CD4-positive, CD25-positive, alpha-beta regulatory T cell (primary cell): ENCODE measurements at places on chromosomes 16 and 17.

DNA sequence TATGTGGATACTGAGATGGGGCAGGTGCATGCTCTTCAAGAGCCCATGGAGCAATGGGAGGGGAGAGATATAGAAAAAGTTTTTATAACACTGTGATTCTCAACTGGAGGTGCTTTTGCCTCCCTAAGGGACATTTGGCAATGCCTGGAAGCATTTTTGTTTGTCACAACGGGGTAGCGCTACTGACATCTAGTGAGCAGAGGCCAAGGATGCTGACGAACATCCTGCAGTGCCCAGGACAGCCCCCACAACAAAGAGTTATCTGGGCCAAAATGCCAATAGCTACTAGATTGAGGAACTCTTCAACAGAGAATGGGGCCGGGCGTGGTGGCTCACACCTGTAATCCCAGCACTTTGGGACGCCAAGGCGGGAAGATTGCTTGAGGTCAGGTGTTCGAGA is 67.2 kb upstream of the CLEC3A start:
- no peak for DNase-seq

DNA sequence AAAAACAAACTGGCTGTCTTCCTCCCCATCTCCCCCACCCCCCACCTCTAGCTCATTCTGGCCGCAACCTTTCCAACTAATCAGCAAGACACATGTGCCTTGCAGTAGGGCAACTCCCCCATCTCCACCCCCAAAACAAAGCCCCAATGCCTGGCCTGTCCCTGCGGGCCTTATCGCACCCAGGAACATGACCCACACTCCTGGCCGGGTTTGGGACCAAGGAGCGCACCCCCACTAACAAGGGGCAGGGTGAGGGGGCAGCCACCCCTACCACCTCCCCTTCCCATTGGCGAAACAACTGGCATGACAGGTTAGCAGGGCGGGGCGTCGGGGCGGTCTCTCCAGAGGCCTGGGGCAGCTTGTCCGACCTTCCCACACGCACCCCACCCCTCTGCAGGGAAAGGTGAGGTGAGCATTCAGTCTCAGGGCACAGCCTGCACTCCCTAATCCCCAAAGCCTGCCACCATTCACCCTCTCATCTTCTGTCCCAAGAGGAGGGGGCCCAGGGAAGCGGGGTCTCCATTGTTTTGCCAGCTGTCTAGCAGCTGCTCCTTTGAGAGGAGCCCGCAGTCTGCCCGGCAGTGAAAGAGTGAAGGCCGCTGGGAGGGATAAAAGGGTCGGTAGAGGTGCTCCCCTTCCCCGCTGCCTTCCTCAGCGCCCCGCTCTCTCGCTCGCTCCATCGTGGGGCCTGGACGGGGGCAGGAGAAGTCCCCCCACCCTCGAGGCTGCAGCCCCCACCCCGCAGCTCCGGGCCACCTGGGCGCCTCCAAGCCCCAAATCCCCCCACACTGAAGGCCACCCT is 765 bp downstream of the MYO18A start:
- no peak for DNase-seq

GRCh38 chr17:55225237-55225636 is 39.5 kb upstream of the HLF start:
- no peak for DNase-seq

DNA sequence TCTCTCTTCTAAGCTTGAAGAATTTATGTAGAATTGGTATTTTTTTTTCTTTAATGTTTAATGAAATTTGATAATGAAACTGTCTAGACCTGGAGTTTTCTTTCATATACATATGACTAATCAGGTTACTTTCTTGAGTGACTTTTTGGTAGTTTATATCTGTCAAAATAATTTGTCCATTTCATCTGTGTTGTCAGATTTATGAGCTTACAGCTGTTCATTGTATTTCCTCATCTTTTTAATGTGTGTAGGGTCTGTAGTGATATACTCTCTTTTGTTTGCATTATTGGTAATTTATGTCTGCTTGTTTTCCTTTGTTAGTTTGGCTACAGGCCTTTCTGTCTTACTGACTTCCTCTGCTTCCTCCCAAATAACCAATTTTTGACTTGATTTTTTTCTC is 55.7 kb downstream of the TAOK1 start:
- no peak for DNase-seq

- no peak for DNase-seq
Measured at GRCh38 chr17:73616873-73617404, 27.3 kb downstream of the SDK2 start.

- no peak for DNase-seq
Measured at GRCh38 chr16:66337463-66338188, 28.9 kb upstream of the CDH5 start.
